ENCODE measurements at places on chromosomes 6 and 20. TPM values are rescaled to one million over a fixed set of nuclear protein-coding genes. Genes with fewer than 3 reads are reported as not detected.
A peak's percentile ranks its signal among the peaks of the same experiment; 100 is the strongest.

- no peaks in the 10 kb centered on the region for H3K36me3 ChIP-seq
- no peaks in the 10 kb centered on the region for H3K27me3 ChIP-seq
- DNase-seq = peak; percentile 64
- H3K4me1 ChIP-seq = no peaks in the 10 kb centered on the region
These were observed 24.3 kb downstream of the HTR1E start for GRCh38 chr6:86961455-86962200.

- H3K4me3 ChIP-seq = no peak overlapping the region
- H3K36me3 ChIP-seq = no peaks in the 10 kb centered on the region
These were observed 81.1 kb upstream of the PRDM1 start for GRCh38 chr6:106005013-106005412.

DNA sequence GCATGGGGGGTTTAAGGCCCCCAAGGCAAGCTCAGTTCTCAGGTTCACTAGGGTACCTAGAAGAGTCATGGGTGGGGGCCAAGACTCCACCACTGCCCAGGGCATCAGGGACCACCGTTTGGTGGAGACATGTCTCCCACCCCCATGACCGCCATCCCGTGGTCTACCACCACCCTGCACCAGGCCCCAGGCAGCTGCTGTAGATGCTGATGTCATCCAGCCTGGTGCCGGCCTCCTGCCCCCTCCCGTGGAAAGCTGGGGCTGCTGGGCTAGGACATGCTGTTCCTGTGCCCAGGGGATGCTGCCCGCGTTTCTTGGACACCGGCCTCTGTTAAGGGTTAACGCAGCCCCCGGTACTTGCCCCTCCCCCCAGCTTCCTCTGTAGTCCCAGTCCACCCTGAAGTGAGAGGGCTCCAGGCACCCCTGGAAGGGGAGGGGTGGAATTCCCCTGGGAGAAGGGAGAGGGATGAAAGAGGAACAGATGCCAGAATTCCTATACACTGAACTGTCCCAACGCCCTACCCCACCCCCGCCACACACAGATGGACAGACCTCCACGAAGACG, 587 bp downstream of the IP6K3 start:
- no peak overlapping the region for H3K4me3 ChIP-seq
- H3K27ac ChIP-seq = peak overlapping the region; percentile 20
- peaks cover 11% of the 10 kb centered on the region for H3K27me3 ChIP-seq
- peak; percentile 81 for DNase-seq
- no peaks in the 10 kb centered on the region for H3K36me3 ChIP-seq

DNA sequence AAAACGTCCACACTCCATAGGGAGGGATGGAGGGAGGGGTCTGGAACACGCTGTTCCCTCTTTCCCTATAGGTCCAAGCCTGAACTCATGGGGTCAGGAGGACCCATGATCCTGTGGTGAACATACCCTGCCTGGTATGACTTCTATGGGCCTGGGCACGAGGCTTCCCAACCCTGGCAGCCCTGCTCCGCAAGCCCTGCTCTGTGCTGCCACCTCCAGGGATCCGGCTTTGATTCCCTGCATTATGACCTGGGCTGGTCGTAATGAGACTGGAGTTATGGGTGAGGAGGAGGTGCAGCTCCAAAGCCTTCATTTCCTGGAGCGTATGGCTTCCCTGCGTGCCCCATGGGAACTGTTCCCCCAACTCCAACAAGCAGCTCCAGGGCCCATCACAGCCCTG, 54.9 kb downstream of the CDH22 start:
- DNase-seq = no peak
- no peak overlapping the region for H3K27ac ChIP-seq
- no peak overlapping the region for H3K4me3 ChIP-seq

SAMD10 gene
- 0.99 TPM for total RNA-seq

HLA-DMA gene
- 12.1 TPM for total RNA-seq

GRCh38 chr6:13142611-13143010, 185.7 kb downstream of the TBC1D7 start:
- H3K36me3 ChIP-seq = no peaks in the 10 kb centered on the region
- DNase-seq = no peak
- H3K4me3 ChIP-seq = no peak overlapping the region

GRCh38 chr20:4819901-4820300, 98.2 kb downstream of the PRND start:
- no peak overlapping the region for H3K4me3 ChIP-seq
- no peak for DNase-seq
- H3K4me1 ChIP-seq = peaks cover 10% of the 10 kb centered on the region
- H3K27ac ChIP-seq = no peak overlapping the region
- H3K36me3 ChIP-seq = no peaks in the 10 kb centered on the region
- H3K27me3 ChIP-seq = peaks cover 6% of the 10 kb centered on the region

- H3K27ac ChIP-seq = no peak overlapping the region
- no peak overlapping the region for H3K4me3 ChIP-seq
- H3K27me3 ChIP-seq = no peaks in the 10 kb centered on the region
- H3K36me3 ChIP-seq = no peaks in the 10 kb centered on the region
- no peaks in the 10 kb centered on the region for H3K4me1 ChIP-seq
These were observed 654.6 kb downstream of the KIF16B start for GRCh38 chr20:15918631-15919030.
